Activated CD4-positive, alpha-beta T cell treated with anti-CD3 and anti-CD28 coated beads, Interleukin-2, amount 50 U/mL, for 4 hours (primary cell): ENCODE measurements at places on chromosomes 2 and 18.

DNA sequence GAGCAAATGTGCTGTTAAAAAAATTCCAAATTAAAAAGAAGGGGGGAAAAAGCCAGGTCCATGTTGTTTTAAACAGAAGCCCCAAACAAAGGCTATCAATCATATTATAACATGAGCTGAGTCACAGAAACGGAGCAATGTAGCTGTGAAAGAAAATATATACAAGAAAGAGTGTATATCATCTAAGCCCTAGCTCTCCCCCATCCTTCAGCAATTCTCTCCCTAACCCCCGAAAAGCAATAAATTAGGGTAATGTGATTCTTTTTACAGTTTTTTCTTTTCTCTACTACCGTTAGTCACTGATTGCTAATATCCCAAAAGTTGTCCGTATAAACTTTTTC, 25.3 kb downstream of the FEZ2 start:
- DNase-seq, result no peak

GRCh38 chr18:9507565-9508088, 32.3 kb downstream of the RALBP1 start:
- no peak for DNase-seq

DNA sequence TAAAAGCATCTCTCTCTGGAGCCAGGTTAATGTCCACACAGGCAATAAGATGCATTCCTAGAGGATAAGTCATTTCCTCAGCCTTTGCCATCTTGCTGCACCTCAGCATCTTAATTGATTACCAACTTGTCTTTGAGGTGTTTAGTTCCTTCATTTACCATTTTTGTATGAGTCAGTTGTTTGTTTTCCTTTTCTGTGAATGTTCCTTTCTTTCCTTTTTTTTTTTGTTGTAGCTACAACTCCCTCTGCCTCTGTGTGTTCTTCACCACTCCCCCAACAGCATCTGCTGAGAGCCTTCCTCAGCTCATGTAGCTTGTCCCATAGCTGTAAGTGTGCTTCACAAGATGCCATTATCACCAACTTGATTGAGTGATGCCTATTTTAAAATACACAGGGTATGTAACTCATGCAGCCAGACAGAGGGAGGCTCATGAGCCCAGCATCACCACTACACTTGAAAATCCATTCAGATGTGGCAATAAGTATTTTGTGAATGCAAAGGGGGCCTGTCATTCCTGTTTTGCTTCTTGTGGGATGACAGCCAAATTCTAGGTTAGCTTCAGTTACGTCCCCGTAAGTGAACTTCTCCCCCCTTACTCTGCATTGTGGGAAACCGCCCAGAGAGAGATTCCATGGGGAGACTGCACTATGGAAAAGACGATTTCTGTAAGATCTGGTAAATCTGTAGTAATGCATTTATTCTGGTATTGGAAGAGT, 315.9 kb upstream of the ZEB2 start:
- DNase-seq, result no peak

- no peak for DNase-seq
Observed at GRCh38 chr2:40279001-40279400, 172.9 kb downstream of the SLC8A1 start.

DNA sequence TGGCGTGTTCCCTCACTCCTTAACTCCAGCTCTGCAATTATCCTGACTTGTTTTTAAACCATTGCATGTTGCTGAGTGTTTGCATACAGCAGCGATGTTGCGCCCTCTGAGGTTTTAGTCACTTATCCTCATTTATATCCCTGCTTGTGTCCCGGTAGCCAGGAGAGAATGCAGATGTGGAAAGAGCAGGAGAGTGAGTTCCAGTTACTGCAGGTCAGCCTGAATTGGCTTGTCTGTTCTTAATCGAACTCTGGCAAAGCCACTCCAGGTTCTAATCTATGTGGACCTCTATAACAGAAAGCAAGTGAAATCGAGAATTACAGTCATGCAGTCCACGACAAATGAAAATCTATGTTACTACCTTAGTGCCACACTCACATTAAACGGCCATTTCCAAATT, 295.1 kb upstream of the REV1 start:
- no peak for DNase-seq

DNA sequence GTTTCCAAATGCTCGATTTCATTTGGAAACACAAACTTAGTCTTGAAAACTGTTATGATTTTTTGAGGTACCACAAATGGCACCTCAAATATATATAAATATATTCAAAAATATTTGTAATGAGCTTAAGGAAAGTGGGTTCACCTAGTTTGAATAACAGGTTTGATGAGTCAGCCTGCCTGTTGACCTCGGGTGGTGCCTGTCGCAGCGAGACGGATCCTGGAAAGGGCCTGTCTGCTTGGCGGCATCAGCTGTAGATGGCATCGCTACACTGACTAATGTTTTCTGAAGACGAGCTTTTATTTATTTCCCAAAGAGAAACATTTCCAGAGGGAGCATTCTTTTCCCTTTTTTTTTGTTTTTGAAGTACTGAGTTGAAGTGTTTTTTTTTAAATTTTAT, 6.9 kb downstream of the ALLC start:
- no peak for DNase-seq

DNA sequence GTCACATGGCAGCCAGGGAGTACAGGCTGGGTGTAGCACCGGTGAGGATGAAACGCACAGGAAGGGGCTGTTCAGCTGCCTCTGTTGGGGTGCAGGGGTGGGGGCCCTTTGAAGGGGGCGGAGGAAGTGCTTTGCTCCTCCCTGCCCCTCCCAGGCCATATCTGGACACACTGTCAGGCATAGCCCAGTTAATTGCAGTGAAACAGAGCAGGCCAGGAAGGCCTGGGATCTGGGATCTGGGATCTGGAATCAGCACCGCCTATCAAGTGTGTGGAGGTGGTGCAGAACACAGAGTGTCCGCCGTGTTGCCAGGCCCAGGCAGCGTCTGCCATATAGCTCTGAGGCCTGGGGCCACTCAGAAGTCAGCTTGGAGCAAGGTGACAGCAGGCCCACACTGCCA, 119.3 kb upstream of the MSH2 start:
- no peak for DNase-seq
